ENCODE measurements at places on chromosomes 13 and 19.

- no peaks in the 10 kb centered on the region for H3K27me3 ChIP-seq
- no peaks in the 10 kb centered on the region for H3K4me1 ChIP-seq
- DNase-seq, result no peak
These were observed 1.9 kb downstream of the KLF1 start for GRCh38 chr19:12884926-12885748.

- H3K27ac ChIP-seq, result no peak within 1 kb of the TSS
- H3K4me1 ChIP-seq, result no peaks in the 10 kb centered on the region
- H3K27me3 ChIP-seq, result peaks cover 8% of the 10 kb centered on the region
- no peak for DNase-seq
- peak within 1 kb of the TSS; percentile 19 for H3K4me3 ChIP-seq
- H3K36me3 ChIP-seq, result no peaks in the 10 kb centered on the region
These were observed at the start of gene CACNG6 for GRCh38 chr19:53991224-53992113. Gene CACNG6, plus strand, starts transcription at chr19:53991637. Its CDS starts 1,241 bp downstream, at chr19:53992878.

GRCh38 chr13:67299751-67300150 lies 69.6 kb upstream of the PCDH9 start:
- DNase-seq, result no peak
- peaks cover 31% of the 10 kb centered on the region for H3K4me1 ChIP-seq

DNA sequence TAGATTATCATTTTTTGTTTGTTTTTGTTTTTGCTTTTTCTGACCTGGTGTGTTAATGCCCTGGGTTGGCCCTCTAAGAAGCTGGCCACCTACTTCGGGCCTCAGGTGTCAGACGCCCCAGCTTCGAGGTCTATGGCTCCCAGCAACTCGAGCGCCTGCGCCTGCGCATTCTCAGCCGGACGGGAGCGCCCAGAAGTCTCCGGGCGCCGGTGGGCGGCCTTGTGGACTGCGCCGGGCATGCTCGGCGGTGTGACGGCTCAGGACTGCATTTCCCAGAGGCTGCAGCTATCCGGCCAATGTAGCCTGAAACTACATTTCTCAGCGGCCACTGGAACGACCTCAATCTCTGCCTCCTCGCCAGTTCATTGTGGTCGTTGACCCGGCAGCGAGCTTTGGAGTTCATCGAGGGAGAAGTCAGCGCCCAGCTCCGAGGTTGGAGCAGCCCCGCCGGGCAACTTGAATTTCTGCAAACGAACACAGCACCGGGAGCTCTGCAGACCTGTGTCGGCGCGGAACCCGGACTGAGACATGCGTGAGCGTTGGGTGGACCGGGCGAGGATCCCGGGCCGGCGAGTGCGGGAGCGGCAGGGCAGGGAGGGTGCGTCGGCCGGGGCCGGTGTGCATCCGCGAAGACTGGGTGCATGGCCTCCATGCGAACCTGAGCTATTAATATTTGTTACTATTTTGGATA lies at the start of gene ZNF30:
ZNF30 (plus strand) TSS at position 219 of the 691 bp plus-strand sequence. CDS start 3,045 bp downstream, outside the sequence.
- DNase-seq, result peak; percentile 87
- peaks cover under 1% of the 10 kb centered on the region for H3K36me3 ChIP-seq
- H3K4me1 ChIP-seq, result peaks cover 4% of the 10 kb centered on the region
- peak within 1 kb of the TSS; percentile 37 for H3K27ac ChIP-seq

- H3K4me3 ChIP-seq, result no peak overlapping the region
- H3K27ac ChIP-seq, result no peak overlapping the region
- H3K4me1 ChIP-seq, result no peaks in the 10 kb centered on the region
- H3K36me3 ChIP-seq, result peaks cover 30% of the 10 kb centered on the region
These were observed 108.3 kb downstream of the DOCK9 start for GRCh38 chr13:98869408-98870090.

DNA sequence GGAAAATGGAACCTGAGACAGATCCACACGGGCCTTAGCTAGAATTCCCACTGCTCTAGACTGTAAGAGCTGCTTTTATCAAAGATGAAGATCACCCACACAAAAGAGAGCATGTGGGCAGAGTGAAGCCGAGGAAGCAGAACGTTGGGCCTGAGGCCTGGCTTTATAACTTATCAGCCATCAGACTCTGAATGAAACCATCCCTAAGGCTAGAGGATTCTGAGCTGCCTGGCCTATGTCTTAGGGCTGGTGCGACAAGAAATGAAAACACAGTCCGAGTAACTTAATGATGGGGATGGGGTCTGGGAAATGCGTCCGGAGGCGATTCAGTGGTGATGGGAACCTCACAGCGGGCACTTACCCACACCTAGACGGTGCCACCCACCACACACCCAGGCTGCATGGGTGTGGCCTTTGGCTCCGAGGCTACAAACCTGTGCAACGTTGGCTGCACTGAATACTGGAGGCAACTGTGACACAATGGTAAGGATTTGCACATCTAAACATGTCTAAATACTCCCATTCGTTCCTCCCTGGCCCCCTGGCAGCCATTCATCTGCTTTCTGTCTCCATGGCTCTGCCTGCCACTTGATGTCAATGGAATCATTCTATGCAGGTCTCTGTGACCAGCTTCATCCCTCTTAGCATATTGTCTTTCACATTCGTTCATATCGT lies 62.0 kb downstream of the SLC15A1 start:
- no peaks in the 10 kb centered on the region for H3K27me3 ChIP-seq
- H3K4me1 ChIP-seq, result no peaks in the 10 kb centered on the region
- H3K36me3 ChIP-seq, result no peaks in the 10 kb centered on the region
- no peak for DNase-seq
- H3K27ac ChIP-seq, result no peak overlapping the region
- H3K4me3 ChIP-seq, result no peak overlapping the region

- H3K27me3 ChIP-seq, result no peaks in the 10 kb centered on the region
- no peak overlapping the region for H3K27ac ChIP-seq
- no peak overlapping the region for H3K4me3 ChIP-seq
- DNase-seq, result no peak
- no peaks in the 10 kb centered on the region for H3K4me1 ChIP-seq
These were observed 42.0 kb upstream of the TM9SF2 start for GRCh38 chr13:99459099-99459850.

- DNase-seq, result no peak
- no peaks in the 10 kb centered on the region for H3K4me1 ChIP-seq
- H3K36me3 ChIP-seq, result no peaks in the 10 kb centered on the region
- H3K4me3 ChIP-seq, result no peak overlapping the region
- no peak overlapping the region for H3K27ac ChIP-seq
These were observed 163.5 kb downstream of the MTUS2 start for GRCh38 chr13:28983641-28984040.

DNA sequence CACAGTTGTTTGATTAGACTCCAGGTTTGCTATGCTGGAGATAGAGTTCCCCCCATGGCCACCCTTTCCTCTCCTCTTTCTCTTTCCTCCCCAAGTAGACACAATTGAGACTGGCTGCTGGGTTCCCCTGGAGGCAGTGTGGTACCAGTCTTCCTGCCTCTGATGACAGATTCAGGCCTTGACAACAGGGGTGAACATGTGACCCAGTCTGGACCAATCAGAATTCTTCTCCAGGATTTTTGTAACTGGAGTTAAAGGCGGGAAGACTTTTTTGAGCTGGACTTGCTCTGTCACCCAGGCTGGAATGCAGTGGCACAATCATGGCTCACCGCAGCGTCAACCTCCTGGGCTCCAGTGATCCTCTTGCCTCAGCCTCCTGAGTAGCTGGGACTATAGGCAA lies 48.7 kb downstream of the CCNE1 start:
- no peaks in the 10 kb centered on the region for H3K36me3 ChIP-seq
- no peak overlapping the region for H3K4me3 ChIP-seq
- DNase-seq, result no peak
- H3K27me3 ChIP-seq, result no peaks in the 10 kb centered on the region
- no peaks in the 10 kb centered on the region for H3K4me1 ChIP-seq

- no peak overlapping the region for H3K4me3 ChIP-seq
- H3K36me3 ChIP-seq, result no peaks in the 10 kb centered on the region
- H3K27ac ChIP-seq, result no peak overlapping the region
These were observed 6.5 kb downstream of the ARHGEF18 start for GRCh38 chr19:7355151-7355820.
